Fibroblast of skin of back (primary cell): ENCODE measurements at places on chromosomes 7 and 10.

DNA sequence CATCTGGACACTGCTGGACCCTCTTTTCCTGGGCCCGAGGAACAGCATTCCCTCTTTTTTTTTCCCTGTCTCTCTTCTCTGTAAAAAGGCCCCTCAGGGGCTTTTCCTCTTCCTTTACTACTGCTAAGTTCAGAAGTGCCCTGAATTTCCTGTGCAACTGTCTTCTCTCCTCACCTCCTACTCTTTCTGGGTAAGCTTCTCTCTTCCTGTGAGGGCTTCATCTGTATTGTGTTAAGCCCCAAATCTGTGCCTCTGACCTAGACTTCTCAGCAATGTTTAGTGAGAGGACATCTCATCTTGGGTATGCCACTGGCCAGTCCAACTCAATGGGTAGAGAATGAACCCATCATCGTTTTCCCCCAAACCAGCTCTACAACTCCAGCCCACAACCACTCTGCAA, 174.2 kb downstream of the PTEN start:
- no peak for DNase-seq

DNA sequence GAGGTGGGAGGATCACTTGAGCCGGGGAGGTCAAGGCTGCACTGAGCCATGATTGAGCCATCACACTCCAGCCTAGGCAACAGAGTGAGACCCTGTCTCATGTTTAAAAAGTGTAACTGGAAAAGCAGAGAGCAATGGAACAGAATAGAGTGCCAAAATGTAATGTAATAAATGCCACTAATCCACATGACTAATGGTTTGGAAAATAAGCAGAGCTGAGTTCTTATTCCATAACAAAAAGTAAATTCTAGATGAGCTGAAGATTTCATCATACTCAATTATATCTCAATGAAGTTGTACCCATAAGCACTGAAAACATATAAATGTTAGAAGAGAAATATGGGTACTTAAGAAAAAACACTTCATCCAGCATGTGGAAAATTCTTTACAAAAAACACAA, 132.6 kb downstream of the USP6NL start:
- DNase-seq = no peak

DNA sequence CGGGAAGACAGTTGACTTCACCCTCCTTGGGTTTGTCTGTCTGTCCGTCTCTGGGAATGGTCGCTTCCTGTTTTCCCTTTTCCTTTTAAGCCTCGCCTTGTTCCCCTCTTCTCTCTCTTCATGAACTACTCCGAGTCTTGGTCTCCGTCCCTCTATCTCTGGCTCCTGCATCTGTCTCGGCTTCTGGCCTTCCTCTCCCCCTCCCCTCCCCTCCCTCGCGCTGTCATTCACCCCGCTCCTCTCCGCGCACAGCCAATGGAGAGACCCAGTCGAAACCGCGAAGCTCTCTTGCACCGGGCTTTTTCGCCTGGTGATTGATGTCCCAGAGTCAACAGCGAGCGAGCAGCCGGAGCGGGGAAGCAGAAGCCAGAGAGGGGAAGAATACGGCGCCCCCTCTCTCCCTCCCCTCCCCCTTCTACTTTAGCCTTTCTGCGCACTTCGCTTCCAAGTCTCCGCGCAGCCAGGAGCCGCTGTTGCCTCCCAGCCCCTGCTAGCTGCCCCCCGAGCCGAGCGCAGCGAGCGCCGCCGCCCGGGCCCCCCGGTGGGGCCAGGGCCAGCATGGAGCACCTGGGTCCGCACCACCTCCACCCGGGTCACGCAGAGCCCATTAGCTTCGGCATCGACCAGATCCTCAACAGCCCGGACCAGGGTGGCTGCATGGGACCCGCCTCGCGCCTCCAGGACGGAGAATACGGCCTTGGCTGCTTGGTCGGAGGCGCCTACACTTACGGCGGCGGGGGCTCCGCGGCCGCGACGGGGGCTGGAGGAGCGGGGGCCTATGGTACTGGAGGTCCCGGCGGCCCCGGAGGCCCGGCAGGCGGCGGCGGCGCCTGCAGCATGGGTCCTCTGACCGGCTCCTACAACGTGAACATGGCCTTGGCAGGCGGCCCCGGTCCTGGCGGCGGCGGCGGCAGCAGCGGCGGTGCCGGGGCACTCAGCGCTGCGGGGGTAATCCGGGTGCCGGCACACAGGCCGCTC, at the start of gene TLX1:
Gene TLX1 (plus strand): TSS at position 317 of the 978 bp plus-strand sequence. CDS start 242 bp downstream, at position 559.
- no peak for DNase-seq

DNA sequence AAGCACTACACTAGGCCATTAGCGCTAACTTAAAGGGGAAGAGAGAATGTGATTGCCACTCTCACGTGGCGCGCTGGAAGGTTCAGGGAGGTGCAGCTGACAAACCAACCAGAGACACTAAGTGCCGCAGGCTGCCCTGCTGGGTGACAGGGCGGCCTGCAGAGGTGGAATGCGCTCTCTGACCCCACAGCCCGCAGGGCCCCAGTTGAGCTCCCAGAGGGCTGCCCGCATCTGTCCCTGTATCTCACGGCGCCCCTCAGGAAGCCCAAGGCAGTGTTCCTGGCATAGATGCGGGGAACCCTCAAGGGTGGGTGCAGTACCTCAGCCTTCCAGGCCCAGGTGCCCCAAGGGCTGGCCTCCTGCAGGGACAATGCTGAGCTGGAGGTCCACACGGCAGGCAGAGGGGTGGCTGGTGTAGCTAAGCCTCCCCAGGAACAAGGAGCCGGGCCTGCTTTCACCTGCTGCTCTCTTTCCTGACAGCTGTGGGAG, 66.6 kb downstream of the CALML3 start:
- no peak for DNase-seq

DNA sequence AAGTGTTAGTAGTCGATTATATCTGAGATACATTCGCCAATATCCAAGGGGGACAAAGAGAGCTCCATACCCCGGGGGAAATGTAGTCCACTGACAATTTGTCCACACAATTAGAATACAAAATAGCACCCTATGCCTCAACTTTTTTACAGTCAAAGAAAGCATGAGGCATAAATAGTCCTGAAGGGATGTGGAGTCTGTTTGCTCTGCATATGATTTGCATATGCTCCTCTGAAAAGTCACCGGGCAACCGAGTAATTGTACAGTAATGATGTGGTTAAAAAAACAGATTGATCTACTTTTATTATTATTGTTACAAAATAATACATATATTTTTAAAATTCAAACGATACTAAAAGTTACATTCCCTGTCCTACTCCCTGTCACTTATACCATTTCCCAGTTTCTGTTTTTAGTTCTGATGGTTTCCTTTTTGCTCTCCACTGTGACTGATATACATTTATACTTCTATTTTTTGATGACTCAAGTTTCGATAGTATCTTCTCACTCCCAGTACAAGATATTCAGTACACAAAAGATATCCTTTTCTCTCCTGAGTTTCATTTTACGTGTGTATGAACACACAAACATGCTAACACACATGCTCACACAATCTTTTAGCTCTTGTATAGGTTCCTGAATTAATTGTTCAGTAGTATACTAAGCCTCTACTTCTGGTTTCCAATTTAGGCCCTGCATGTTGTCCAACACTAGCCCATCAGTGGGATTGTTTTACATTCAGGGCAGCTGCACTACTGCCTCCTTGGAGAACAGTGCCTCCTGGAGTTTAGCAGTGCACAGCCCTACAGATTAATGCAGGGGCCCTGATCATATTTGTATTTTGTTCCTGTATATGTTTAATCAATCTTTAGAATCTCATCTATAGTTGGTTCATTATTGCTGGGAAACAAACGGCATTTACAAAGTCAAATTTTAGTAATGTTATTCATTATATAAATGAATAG, 130.9 kb downstream of the TES start:
- no peak for DNase-seq

- DNase-seq = no peak
Measured at GRCh38 chr10:29304995-29305335, 16.1 kb downstream of the LYZL1 start.

DNA sequence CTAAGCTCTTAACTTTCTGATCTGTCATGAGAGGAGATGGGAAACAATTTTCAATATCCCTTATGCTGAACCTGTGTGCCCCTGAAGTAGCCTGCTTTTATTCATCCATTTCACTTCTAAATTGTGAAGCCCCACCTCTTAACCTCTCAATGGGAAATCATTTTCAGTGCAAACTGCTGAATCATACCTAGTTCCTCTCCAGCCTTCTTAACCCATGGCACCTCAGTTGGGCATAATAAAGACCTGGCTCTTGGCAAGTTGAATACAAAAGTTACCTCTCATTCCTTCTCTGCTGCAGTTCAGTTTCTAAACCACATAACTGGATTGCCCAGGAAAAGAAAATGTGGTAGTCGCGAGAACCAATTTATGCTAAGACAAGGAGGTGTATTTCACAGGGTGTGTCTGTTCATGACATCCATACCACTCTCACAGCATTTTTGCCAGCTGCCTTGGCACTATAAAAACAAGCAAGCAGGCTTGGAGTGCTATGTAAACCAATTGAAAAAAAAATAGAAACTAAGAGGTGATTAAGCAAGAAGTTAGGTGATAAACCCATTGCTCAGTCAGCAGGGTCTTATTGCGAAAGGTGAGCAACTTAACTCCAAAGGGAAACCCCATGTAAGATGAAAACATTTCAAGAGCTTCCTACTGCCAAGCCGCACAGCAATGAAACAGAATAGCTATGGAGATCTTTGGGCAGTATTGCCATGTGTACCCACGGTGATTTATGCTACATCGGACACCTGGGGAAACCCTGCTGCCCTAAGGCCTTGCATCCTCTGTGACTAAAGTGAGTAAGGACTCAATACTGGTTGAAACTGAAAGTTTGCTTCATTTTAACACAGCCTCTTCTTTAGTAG, 57.0 kb upstream of the DKK1 start:
- DNase-seq = no peak

DNA sequence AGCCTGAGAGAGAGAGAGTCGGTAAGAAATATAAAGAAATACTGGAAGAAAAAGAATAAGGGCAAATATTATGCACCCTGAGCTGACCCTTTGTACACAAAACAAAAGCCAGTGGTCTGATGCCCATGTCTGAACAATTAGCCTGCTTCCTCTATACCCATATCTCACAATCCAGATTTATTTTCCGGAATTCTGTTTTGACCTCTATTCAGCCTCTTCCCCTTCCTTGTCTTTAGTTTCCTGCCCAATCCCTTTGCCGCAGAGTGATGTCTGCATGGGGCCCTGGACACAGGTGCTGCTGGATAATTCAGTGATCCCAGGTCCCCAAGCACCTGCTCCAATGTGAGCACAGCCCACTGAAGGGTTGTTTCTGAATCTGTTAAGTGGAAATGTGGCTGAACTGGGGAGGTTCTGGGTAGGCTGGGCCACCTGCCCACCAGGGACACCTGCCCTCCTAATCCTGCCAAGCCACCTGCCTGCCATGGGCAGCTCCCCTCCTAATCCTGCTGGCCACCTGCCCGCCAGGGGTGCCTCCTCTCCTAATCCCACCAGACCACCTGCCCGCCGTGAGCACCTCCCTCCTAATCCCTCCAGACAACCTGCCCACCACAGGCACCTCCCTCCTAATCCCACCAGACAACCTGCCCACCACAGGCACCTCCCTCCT, 23.0 kb downstream of the ADGRA1 start:
- no peak for DNase-seq

DNA sequence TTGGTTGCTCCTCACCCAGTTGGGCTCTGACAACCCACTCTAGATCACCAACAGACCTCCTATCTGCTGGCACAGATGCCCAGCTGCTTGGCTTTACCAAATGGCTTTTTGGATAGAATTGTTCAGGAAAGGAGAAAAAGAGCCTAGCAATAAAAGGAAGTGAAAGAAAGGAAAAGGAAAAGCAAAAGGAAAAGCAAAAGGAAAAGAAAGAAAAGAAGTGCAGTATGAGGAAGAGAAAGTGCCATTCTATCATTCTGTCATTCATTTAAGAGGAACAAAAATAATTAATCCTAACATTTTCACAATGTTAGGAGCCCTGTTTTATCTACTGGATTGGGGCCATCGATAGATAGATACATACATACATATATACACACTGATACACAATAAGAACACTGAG, 353.6 kb downstream of the THSD7A start:
- DNase-seq = no peak

- DNase-seq = no peak
Measured at GRCh38 chr10:31207636-31208035, 111.4 kb upstream of the ZEB1 start.

GRCh38 chr7:44307301-44307900, 18.0 kb downstream of the CAMK2B start:
- peak; percentile 80 for DNase-seq

- peak; percentile 81 for DNase-seq
Measured at GRCh38 chr10:15046626-15047025, 2.9 kb downstream of the OLAH start.

DNA sequence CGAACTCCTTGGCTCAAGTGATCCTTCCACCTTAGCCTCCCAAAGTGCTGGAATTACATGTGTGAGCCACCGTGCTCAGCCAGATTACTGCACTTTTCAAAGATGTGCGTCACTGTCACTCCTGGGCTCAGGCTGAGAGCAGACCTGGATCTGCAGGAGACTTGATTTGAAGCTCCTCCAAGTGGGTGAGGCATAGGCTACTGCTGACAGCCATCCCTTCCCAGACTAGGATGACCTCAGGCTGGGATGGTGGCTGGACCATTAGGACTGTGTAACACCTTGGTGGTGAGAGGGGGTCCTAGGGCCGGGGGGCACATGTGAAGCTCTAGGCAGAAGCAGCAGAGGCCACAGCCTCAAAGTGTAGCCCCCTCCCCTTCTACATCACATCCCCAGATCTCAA, 8.2 kb upstream of the SRRM3 start:
- DNase-seq = no peak

DNA sequence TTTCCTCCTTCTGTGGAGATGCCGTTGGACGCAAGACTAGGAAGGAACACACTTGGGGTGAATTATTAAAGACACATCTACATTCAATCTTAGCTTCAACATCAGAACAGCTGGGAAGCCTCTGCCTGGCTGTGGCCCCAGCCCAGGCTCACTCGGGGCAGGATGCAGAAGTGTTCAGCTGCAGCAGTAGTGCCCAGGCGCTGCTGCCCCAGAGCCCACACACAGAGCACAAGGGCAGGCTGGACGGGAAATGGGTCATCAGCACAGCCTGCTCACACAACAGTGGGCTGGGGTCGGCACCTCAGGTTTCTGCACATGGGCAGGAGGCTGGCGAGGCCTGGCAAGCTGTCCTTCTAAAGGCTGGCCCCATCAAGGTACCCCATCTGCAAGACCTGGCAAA, 42.5 kb downstream of the NOD1 start:
- DNase-seq = no peak

GRCh38 chr10:125629758-125630376, 53.1 kb downstream of the TEX36 start:
- DNase-seq = peak; percentile 41

DNA sequence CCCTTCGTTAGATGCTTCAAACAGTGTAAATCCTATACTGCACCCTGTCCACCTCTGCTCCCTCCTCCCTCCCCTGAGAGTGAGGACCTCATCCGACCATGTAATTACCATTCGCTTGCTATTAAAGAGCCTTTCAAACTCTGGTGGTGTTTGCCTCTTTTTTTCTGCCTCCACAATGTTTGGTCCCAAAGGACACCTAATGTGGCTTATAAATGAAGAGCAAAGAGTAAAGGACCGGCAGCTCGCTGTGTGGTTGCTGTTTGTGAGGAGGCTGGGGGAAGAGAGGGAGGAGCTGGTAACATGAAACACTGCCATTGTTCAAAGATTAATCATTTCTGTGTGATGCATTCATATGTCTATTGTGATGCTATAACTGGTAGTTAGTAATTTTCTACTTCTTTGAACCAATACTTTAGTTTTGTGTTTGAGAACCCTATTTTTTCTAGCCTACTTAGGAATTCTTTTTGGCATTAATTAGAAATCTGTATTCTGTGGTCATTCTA, 27.9 kb downstream of the MTURN start:
- peak; percentile 79 for DNase-seq

- no peak for DNase-seq
Measured at GRCh38 chr7:147659036-147659995, 931.2 kb upstream of the C7orf33 start.

- DNase-seq = no peak
Measured at GRCh38 chr10:75261813-75262705, 26.3 kb upstream of the COMTD1 start.
